ENCODE measurements at places on chromosomes 2 and 18.

- peak; percentile 82 for DNase-seq
Measured at GRCh38 chr2:88190808-88191721, 20.9 kb downstream of the THNSL2 start.

DNA sequence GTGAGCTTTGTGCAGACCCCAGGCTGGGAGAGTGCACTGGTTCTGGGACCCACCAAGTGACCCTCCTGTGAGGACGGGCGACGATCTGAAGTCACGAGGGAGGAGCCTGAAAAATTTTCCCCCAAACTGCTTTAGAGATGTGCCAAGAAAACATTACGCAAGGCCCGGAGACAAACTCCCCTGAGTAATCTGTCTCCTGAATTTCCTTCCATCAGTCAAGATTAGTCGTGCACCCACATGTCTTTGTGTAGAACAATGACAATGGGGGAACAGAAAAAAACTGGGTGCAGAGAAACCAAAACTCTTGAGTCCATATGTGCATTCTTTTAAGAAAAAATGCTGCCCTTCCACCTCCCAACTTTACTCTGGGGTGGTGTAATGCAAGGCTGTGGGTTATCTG is 12.6 kb upstream of the NCK2 start:
- DNase-seq: no peak

DNA sequence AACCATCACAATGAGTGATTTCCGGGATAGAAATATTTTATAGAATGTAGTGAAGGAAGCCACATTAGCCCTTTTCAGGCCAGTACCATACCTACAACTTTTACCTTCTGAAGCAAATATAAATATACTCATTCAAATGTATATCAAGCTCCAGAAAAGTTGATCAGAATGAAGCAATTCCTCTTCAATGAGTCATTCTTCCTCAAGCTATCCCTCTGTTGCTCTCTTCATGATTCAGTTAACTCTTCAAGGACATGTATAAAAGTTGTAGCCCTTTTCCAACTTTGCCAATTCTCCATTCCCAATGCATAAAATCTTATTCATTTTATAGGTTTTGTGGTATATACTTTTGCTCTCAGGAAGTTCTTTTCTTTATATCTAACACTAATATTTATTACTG is 242.1 kb upstream of the RGPD4 start:
- no peak for DNase-seq

DNA sequence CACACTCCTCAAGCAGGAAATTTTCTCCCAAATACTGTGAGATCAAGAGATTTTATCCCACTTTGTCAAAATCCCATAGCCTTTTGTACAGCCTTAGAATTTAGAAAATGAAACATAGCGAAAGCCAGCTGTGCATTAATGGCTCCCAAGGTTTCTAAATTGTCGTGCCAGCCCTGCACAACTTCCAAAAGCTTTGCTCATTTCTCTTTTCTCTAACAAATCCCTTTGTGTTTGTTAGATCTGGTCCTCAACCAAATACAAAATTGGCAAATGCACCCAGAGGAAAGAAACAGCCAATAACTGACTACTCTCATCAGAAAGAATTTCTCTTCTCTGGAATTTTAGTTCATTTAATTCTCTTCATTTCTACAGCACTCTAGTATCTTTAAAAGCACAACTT is 361.1 kb downstream of the INSIG2 start:
- DNase-seq: no peak

- DNase-seq: no peak
Measured at GRCh38 chr18:50866765-50867164, 12.2 kb upstream of the ME2 start.

All from H9 (cell line).